ENCODE measurements at places on chromosomes 12 and 14. TPM values are rescaled to one million over a fixed set of nuclear protein-coding genes. Genes with fewer than 3 reads are reported as not detected.

DNA sequence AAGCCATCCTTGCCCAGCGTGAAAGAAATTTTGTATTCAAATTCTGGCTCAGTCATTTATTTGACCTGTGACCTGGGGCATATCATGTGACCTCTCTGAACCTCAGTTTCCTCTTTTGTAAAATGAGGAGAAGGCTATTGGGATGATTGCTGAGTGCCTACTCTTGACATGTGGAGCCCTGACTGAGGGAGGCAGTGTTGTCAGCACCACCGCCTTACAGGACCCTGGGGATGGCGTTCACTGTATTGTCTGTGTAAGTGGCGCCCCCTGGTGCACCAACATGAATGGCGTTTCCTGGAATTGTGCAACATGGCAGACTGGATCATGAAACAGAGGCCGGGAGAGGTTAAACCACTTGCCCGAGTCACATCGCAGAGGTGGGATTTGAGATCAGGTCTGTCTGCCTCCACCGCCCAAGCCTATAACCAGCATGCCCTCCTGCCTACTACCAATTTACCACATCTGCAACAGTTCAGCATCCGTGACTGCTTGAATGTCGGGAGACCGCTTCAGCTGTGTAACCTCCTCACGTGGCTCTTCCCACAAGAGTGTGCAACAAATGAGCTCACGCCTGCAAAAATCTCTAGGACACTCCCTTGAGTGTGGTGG is 20.1 kb upstream of the CCDC63 start:
- peak; percentile 92 for DNase-seq

- DNase-seq = peak; percentile 36
Observed at GRCh38 chr14:34498684-34499412, 36.8 kb upstream of the SPTSSA start.

DNA sequence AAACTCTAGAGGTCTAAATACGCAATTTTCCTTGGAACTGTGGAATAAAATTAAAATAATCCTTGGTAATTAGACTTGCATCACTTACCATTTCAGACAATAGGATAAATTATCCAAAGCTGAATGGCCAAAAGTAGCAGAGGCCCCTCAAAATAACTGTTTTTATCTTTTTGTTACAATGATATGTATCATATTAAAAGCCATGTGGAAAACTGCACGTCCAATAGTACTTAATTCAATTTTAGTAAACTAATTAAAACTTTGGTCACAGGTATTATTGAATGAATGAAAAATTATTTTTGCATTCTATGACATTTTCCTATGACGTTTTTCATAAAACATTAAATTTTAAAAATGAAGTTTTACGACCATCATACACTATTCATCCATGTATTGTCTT is 98.5 kb downstream of the CDK17 start:
- no peak for DNase-seq

DNA sequence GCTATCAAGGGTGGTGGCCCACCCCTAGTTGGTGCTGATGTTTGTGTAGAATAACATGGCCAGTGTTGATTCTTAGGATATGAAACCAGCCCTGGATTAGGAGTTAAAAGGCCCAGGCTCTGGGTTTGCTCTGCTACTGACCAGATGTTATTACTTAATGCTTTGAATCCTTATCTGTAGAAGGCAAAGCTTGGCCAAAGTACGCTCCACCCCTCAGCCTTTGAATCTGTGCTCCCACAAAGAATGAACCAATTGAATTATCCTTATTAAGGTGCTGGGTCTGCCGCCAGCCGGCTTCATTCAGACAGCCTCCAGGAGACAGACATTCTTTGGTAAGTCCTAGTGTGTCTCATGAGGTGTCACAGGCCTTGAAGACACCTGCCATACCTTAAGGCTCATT is 41.8 kb downstream of the AKAP3 start:
- DNase-seq = peak; percentile 20

DNA sequence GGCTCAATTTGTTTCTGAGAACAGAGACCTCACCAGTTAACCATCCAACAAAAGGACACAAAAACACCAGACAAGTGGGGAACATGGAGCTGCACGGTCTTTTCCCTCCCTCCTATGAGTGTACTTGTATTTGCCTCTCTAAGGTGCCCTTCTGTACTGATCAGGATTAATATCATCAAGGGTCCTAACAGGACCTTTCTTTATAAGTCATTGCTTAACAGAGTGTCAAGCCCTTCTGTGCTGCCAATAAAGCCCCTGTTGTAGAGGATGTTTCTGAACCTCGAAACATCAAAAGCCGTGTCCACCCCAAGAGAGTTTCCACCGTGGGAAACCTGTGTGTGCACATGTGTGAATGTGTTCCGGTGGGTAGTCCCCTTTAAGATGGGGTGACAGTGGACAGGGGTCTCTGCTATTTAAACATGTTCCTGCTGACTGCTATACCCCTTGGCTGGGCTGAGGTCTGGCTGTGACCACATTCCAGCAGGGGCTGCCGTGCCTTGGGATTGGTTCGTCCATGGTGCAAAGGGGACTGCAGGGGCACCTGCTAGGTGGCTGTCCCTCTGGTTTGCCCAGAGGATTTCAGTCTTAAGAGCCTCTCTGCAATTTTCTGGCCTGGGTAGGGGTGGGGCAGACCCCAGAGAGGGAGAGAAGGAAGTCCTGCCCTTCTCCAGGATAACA is 6.0 kb downstream of the ESRRB start:
- no peak for DNase-seq

DNA sequence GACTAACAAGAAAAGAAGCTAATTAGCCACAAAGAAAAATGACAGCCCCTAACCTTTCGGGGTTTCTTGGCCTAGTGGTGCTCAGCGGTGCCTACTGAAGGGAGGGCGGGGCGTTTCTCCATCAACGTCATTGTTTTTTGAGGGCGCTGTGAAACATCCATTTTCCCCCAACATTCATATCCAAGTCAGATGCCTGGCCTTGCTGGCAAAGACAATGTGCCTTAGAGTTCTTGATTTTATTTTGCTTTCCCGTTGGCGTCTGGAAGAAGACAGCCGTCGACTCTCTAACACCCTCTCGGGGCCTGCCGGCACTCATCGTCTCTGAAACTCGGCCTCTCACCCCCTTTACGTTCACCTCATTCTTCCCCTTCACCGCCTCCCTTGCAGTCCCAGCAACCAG is 154.5 kb downstream of the PHETA1 start:
- no peak for DNase-seq

DNA sequence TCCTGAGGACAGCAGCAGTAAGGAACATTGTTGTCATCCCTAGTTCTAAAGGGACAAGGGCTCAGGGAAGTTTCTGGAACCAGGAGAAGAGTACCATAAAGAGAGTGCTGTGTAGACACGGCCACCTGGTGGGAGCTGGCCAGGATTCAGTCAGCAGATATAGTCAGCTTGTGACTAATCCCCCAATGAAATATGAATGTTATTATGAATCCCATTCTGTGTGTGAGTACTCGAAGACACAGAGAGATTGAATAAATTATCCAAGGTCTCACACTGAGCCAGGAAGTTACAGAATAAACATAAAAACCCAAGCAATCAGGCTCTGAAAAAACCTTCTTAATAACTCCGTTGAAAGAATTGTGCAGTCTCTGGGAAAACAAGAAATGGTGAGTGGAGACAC is 1359.5 kb downstream of the AACS start:
- DNase-seq = no peak

DNA sequence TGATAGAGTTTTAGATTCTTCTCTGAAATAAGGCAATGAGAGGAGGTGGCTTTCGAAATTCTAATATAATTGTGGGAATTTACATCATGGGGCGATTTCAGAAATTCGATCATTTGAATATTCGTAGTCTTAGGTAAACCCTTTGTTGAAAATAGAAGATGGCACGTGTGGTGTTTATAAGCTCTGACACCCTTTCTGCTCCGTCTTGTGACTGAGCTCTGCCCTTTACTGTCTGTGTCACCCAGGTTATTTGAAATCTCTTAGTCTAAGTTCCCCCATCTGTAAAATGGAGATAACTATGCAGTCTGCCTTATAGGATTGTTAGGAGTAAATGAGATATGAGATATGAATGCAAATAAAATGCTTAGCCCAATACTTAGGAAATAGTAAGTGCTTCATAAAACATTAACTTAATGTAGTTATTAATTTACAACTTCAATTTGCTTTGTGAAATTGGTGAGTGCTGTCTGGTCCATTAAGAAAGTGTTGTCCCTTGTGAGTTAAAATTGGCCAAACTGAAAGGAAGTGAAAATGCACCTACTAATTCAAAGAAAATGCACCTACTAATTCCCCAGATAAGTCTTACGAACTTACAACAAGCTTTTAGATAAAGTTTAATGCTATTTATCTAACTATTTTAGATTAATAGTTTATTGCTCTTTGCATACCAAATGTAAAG is 1.5 kb downstream of the BMAL2 start:
- no peak for DNase-seq

GRCh38 chr12:127640181-127640886 is 626.6 kb upstream of the TMEM132C start:
- DNase-seq = no peak

- DNase-seq = peak; percentile 67
Observed at GRCh38 chr14:90062127-90062794, 467 bp downstream of the KCNK13 start.

DNA sequence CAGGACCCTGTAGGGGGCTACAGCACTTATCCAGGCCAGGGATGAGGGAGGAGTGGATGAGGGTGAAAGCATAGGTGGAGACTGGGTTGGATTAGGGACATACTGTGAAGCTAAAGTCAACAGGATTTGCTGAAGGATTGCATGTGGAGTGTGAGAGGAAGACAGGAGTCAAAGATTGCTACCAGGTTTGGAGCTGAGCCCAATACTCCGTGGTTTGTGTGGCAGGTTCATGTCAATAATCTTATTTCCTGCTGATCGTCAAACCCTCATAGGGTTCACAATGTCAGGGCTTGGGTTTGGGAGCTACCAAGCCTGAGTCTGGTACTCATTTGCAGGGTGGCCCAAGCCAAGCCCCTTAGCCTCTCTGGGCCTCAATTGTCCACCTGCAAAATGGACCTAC is 77.1 kb upstream of the PLXNC1 start:
- no peak for DNase-seq

- no peak for DNase-seq
Observed at GRCh38 chr14:102583726-102584125, 8.7 kb upstream of the RCOR1 start.

GRCh38 chr14:43116341-43116740 is 1390.7 kb downstream of the FSCB start:
- DNase-seq = no peak

DNA sequence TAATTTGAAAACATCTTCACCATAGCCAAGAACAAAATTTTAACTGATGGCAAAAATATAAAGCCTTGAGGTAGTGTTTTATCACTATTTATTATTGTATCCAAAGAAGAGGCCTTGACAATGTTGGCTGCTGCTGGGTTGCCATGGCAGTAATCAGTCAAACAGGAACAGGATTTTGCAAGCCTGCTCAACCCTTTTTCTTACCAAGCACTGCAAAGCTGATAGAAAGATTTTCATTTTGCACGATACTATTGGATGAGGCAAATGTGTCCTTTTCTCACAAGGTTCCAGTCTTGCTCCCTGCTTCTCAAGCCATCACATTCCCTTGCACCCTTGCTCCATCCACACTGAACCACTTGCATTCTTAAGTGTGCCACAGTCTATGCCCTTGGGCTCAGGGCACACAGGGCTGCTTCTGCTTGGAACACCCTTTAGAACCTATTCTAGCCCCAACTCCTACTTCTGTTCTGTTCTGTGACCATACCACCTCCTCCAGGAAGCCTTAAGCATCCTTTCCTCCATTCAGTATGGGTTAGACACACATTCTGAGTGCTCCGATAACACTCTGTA is 76.5 kb upstream of the AMIGO2 start:
- DNase-seq = no peak

GRCh38 chr14:80264702-80265101 is 53.4 kb upstream of the DIO2 start:
- no peak for DNase-seq

GRCh38 chr12:76318773-76319594 is 29.2 kb downstream of the BBS10 start:
- DNase-seq = no peak

- no peak for DNase-seq
Observed at GRCh38 chr14:44170101-44170500, 337.0 kb downstream of the FSCB start.

DNA sequence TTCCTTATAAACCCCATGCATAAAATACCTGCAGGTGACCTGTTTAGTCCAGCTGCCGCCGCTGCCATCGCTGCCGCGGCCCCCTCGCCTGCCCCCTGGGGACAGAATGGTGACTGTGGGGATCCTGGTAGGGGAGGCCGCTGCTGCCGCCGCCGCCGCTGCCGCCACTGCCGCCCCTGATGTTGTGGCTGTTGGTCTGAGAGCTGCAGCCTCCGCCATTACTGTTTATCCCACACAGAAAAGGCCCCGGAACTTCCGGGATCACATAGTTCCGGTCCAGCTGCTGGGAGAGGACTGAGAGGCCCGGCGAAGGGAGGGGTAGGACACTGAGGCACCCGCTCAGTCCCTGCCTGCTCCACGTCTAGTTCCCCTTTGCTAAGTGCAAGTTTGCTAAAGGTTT is 244.9 kb downstream of the C12orf50 start:
- DNase-seq = no peak

DNA sequence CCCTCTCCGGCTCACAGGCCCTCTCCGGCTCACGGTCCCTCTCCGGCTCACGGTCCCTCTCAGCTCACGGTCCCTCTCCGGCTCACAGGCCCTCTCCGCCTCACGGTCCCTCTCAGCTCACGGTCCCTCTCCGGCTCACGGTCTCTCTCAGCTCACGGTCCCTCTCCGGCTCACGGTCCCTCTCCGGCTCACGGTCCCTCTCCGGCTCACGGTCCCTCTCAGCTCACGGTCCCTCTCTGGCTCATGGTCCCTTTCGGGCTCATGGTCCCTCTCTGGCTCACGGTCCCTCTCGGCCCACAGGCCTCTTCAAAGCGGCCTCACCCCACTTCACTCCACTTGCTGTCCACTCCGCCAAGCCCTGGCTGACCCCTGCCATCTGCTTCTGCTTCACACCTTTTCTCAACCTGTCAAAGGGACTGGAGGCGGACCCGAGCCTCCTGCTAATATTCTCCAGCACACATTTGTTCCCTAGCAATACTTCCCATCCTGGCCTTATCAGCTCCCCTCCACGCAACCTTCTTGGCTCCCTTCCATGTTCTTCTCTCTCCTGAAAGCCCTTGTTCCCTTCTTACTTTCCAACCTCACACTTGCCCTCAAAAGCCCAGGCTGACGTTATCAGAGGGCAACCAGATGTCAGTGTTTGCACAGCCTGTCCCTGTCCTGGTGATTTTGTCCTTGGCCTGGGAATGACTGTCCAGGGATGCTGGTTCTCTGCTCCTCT is 176.7 kb downstream of the CALM1 start:
- DNase-seq = no peak

Gene NGB
- not detected for total RNA-seq

Gene TAPBPL
- total RNA-seq = not detected

Gene SCN8A
- 14.2 TPM for total RNA-seq

Gene DNAJC22
- 0.39 TPM for total RNA-seq

Gene MIPOL1
- total RNA-seq = 13.8 TPM

Gene OVCH1
- 0.06 TPM for total RNA-seq

Gene CLEC1A
- not detected for total RNA-seq

Gene PPP1R1A
- 2.3 TPM for total RNA-seq

Gene CLEC1B
- not detected for total RNA-seq

Gene NTN4
- total RNA-seq = 2.3 TPM

Gene KSR2
- total RNA-seq = 0.30 TPM

Gene HPD
- total RNA-seq = not detected

Gene KRT85
- not detected for total RNA-seq

Gene TMPO
- total RNA-seq = 364 TPM
